ENCODE measurements at places on chromosomes 2 and 18.

DNA sequence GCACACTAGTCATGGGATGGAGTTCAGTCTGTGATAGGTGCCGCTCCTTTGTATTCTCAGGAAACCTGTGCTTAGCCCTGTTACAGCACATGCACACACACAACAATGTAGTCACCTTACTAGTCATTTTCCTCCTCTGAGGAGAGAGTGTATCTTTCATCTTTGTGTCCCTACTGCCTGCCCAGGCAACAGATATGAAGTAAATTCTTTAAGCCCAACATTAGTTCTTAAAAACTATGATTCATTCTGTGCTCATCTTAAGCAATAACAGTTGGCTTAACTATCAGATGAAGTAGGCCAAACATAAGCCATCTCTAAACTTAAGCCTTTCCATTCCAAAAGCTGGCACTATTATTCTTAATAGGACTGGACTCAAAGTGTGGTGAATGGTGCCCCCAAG is 186.5 kb downstream of the LNPK start:
- no peak for DNase-seq

- DNase-seq, result no peak
Measured at GRCh38 chr2:67834482-67834881, 228.3 kb downstream of the C1D start.

GRCh38 chr2:206555721-206556120 is 86.6 kb upstream of the FAM237A start:
- no peak for DNase-seq

- DNase-seq, result no peak
Measured at GRCh38 chr2:97659256-97660043, 4.4 kb downstream of the ACTR1B start.

DNA sequence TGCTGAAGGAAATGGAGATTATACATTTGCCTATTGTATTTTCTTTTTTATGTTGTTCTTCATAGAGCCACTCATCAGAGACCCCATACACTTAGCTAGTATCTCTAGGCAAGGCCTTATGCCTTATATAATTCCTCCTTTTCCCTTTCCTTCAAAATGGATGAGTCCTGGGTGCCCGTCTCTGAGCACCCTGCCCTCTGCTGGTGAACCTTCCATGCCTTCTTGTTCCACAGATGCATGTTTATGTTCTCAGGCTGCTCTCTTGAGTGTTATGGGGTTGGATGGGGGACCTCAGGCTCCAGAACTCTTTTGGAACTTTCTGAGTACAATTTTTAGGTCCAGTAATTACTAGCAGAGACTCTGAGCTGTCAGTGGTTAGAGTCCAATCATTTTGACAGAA is 368.6 kb upstream of the SPRED2 start:
- DNase-seq, result no peak

DNA sequence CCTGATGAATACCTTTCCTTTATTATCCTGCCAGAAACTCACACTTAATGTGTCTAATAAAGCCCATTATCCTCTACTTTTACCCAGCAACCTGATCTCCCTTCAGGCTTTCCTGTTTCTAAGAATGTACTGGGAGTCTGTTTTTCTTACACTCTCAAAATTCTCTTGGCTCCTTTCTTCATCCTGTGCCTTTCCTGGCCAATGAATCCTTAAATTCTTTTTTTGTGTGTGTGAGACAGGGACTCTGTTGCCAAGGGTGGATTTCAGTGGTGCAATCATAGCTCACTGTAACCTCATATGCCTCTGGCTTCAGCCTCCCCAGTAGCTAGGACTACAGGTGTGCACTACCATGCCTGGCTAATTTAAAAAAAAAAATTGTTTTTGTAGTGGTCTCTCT is 72.7 kb downstream of the MAP2 start:
- no peak for DNase-seq

Measured in hematopoietic multipotent progenitor cell treated with erythropoietin and hydrocortisone succinate and interleukin-3 and kit ligand, for 6 days (in vitro differentiated cells).